Left colon (tissue), 2 donors: ENCODE measurements at places on chromosomes 5 and 9. TPM values are rescaled to one million over a fixed set of nuclear protein-coding genes. Genes with fewer than 3 reads are reported as not detected.

Gene ISOC1
- total RNA-seq = 30.6 TPM

Gene ANXA2R
- 1.0 TPM for total RNA-seq

DNA sequence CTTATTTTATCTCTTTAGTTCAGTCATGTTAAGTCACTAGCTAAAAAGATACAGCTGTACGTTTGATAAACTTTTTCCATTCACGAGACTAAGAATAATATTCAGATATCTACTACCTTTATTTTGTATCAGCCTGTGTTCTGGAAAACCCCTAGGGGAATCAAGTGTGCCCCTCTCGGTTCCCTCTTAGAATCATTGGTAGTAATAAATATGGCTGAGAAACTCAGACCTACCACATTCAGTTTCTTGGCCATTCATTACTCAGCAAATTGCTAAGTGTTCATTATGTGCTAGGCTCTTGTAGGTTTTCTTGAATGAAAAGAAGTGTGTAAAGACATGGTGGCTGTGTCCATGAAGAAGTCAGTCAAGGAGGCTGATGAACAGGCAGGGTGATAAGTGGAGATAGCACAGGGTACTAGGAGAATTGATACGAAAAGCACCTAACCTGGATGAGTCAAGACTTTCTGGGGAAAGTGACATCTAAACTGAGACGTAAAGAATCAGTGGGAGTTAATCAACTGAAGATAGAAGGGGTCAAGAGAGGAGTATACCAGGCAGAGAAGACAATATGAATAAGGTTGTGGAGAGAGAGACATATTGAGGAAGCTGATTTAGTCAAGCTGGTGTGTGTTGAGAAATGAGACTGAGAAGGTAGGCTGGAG is 86.2 kb downstream of the CSNK1G3 start:
- no peak for DNase-seq

Gene IL4
- total RNA-seq = not detected

Gene HAPLN1
- total RNA-seq = 6.7 TPM

Gene NMUR2
- total RNA-seq = not detected

Gene NDOR1
- 18.8 TPM for total RNA-seq
